ENCODE measurements at places on chromosomes 2 and 18. TPM values are rescaled to one million over a fixed set of nuclear protein-coding genes. Genes with fewer than 3 reads are reported as not detected.

Gene CCL20
- total RNA-seq = not detected

Gene CAVIN2
- total RNA-seq = 119 TPM

Gene ABCB6
- 28.2 TPM for total RNA-seq

Gene DSG1
- total RNA-seq = 0.77 TPM

Gene ACTG2
- total RNA-seq = 0.32 TPM

Gene CCDC74A
- total RNA-seq = 1.0 TPM

Gene M1AP
- total RNA-seq = not detected

Gene CXCR4
- total RNA-seq = 3.6 TPM

Gene PLEKHH2
- total RNA-seq = 1.1 TPM

Gene DYNAP
- total RNA-seq = not detected

Gene SEC11C
- total RNA-seq = 23.2 TPM

Gene TACR1
- 0.07 TPM for total RNA-seq

Gene BCL2
- 7.7 TPM for total RNA-seq

Gene LDLRAD4
- 26.0 TPM for total RNA-seq

Gene RAB27B
- total RNA-seq = 0.10 TPM

Data from left ventricle myocardium superior (tissue), 1 donor.